ENCODE measurements at places on chromosomes 5 and 9. TPM values are rescaled to one million over a fixed set of nuclear protein-coding genes. Genes with fewer than 3 reads are reported as not detected.

The OR1N2 gene
- total RNA-seq, result not detected

The GRXCR2 gene
- 0.78 TPM for total RNA-seq

The ZNF484 gene
- 7.7 TPM for total RNA-seq

- DNase-seq, result no peak
These were observed 7.4 kb downstream of the SLC4A9 start for GRCh38 chr5:140367256-140368013.

- no peak for DNase-seq
These were observed 273.3 kb upstream of the ANKRD55 start for GRCh38 chr5:56506211-56506965.

Measured in cardiac septum (tissue), 1 donor.